ENCODE measurements at places on chromosomes 1 and 21. TPM values are rescaled to one million over a fixed set of nuclear protein-coding genes. Genes with fewer than 3 reads are reported as not detected.

DNA sequence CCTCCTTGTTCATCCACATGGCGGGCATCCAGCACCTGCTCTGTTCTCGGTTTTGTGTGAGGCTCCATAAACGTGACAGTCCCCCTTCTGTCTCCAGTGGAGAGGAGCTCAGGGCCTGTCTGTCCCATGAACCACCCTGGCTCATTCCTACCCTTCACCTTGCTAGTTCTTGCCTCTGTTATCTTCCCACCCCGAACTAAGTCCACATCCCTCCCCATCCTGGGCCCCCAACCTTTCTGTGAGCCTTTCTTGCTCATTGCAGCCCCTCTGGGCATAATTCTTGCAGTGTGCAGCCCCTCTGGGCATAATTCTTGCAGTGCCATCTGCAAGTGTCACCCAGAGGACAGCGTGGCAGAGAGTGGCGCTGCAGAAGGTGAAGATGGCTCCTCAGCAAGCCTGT, 216.7 kb upstream of the TMEM51 start:
- DNase-seq, result no peak

PTGFR gene
- total RNA-seq, result 4.2 TPM

GRCh38 chr1:32886004-32886827, at the start of gene HPCA:
HPCA (plus strand) TSS chr1:32886491; CDS start chr1:32888899, 2,408 bp downstream.
- DNase-seq, result peak; percentile 62

- no peak for DNase-seq
Observed at GRCh38 chr21:39384674-39385298, 35.9 kb upstream of the HMGN1 start.

DNA sequence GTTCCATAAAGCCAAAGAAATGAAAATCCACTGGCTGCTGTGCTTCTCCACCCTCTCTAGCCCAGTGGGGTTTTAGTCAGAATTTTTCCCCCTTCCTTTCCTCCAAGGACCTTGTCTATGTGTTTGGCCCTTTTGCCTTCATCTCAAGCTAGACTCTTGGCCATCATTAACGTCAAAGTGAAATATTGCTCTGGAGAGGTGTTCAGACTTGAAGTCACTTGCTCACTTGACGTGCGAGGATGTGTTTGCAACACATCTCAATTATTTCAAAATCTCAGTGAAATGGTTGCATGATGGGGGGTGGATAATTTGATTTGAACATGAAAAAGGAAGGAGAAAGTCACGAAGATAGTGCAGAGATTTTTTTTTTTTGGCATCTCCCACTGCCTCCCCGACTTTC, 13.6 kb downstream of the EVA1C start:
- no peak for DNase-seq

DNA sequence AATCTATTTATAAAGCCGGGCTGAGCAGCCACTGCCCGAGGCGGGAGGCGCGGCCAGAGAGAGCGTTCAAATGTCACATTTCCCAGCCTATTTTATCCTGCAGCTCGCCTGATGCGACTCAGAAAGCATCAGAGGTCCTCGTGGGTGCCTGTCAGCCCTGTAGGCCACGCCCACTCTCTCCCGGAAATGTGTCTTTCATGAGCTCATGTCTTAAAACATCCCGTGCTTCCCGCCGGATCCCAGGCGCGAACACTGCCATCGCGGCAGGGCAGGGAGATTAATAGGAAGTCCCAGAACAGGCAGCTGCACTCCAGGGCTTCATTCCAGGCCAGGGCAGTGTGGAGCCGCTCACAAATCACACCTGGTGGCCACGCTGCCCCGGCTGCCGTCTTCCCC, 117.5 kb downstream of the PRDM16 start:
- DNase-seq, result peak; percentile 88

GRCh38 chr21:33794596-33794995, 121.0 kb downstream of the ATP5PO start:
- no peak for DNase-seq

GRCh38 chr1:47534436-47534835, 96.6 kb downstream of the FOXD2 start:
- no peak for DNase-seq

DNA sequence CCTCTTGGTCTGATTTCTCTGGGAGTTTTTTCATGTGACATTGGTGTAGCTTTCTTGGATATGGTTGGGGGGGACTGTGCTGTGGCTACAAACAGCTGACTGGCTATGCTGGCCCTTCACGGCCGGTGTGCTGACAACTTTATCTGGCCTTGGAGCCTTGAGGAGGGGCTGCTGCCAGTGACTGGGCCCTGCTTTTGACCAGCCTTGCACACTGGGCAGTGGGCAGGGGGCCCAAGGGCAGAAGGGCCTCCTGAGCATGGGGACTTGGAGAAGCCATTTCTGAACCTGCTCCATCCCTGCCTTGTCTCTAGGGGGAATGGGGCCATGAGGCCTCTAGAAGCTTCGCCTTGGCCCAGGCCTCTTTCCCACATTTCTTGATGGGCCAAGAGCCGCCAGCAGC, 139.6 kb downstream of the CAMTA1 start:
- no peak for DNase-seq

GRCh38 chr1:156923670-156924477, 3.4 kb downstream of the LRRC71 start:
- no peak for DNase-seq

OR2T2 gene
- total RNA-seq, result not detected

SPRR4 gene
- total RNA-seq, result not detected

DNA sequence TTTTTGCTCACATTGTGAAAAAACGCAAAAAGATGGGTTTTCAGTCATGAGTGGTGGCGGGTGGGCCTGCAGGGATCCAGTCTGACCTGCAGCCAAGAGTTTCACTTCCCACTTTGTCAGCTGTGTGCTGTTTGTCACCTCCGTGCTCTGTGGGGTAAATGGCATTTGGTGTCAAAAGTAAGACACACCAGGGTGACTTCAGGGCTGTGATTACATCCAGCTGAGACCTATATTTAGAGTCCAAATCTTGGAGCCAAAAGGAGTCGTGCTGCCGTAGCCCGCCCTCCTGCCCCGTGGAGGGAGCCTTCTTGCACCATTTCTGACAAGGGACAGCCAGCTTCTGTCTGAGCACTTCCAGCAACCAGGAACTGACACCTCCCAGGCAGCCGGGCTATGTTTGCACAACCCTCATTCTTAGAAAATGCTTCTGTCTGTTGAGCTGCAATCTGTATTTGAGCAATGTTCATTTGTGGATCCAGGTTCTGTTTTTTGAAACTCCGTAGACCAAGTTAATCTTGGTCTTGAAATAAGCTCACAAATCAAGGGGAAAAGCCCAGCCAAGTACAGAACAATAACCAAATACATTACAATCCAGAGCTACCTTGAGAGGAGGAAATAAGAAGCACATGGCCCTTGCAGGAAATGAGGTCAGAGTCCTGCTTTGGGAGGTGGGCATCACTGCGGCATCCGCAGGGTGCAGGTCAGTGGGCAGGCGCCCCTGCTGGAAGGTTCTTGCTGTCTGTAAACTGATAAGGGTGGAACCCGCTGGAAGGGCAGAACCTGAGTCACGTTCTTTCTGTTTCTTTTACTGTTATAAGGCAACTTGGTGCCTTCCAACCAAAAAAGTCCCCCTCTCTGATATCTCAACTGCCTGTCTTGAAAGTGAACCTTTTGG, 14.4 kb downstream of the ABCG1 start:
- DNase-seq, result peak; percentile 78

DNA sequence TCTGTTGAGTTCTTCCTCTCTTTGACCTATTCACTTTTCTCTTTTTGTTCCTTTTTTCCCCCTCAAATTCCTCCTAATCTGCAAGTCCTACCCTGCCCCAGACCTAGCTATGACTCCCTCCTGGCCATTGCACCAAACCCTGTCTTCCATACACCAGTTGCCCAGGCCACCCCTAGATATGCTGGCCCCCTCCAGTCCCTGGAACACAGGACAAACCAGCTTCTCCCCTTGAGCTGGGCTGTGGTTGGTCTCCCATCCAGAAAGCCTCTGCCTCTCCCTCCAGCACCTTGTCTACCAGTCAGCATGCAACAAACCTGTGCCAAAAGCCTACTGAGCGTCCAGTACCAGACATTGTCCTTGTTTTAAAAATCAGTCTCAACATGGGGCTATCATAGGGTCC, 59.4 kb downstream of the ELK4 start:
- no peak for DNase-seq

DNA sequence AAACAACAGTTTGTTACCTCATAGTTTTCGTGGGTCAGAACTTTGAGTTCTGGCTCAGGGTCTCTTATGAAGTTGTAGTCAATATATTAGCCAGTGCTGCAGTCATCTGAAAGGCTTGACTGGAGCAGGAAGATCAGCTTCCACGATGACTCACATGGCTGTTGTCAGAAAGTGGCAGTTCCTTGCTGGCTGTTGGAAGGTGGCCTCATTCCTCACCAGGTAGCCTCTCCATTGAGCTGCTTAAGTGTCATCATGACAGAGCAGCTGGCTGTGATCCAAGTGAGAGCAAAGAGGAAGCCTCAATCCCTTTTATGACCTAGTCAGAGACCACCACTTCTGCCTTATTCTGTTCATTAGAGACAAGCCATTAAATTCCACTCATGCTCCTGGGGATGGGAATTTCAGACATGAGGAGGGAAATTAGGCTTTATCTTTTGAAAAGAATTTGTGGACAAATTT, 5.6 kb downstream of the OSBPL9 start:
- DNase-seq, result peak; percentile 60

DNA sequence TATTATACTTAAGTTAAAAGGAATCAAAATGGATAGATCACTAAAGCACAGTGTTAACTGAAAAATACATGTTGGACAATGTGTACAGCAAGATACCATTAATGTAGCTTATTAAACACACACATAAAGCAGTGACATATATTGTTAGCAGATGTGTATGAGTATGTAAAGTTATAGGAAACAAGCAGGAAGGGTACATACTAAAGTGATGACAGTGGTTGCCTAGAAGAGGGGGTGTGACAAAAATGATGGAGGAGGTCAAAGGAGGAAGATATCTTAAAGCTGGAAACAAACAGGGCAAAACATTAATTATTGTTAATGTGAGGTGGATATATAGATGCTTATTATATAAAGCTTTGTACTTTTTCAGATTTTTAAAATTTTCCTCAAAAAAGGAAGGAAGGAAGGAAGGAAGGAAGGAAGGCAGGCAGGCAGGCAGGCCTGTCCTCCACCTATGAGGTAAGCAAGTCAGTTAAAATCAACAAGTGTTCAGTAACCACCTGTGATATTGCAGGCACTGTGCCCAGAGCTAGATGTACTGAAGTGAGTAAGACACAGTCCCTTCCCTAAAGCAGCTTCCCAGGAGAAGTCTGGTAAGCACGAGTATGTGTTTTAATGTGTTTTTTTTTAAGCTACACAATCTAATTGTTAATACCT, 252.9 kb upstream of the NR5A2 start:
- DNase-seq, result no peak

- DNase-seq, result peak; percentile 91
Observed at GRCh38 chr1:35557118-35557610, at the start of gene KIAA0319L. KIAA0319L (minus strand) TSS chr1:35557403; CDS start chr1:35554491, 2,912 bp downstream.

LCK gene
- total RNA-seq, result 1.2 TPM

GRCh38 chr21:45290948-45291612, 3.4 kb upstream of the POFUT2 start:
- peak; percentile 67 for DNase-seq

SFN gene
- total RNA-seq, result 0.18 TPM

- DNase-seq, result no peak
Observed at GRCh38 chr1:229657993-229658755, 32.1 kb downstream of the URB2 start.

- no peak for DNase-seq
Observed at GRCh38 chr1:44832056-44832705, 10.9 kb downstream of the PTCH2 start.

DNA sequence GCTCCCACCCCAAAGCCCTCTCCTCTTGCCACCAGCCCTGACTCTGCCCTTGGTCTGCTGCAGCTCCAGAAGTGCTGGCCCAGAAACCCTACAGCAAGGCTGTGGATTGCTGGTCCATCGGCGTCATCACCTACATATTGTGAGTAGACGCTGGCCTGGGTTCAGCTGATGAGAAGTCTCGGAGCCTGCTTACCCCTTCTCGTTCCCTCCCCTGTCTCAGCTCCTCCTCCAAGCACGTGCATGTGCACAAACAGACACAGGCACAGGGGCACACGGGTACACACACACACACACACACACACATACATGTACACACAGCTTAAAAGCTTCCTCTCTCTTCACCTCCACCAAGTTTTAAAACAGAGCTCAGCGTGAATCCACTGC, 24.3 kb downstream of the CAMK1G start:
- no peak for DNase-seq

- DNase-seq, result no peak
Observed at GRCh38 chr1:244904119-244904518, 39.8 kb upstream of the HNRNPU start.

DNA sequence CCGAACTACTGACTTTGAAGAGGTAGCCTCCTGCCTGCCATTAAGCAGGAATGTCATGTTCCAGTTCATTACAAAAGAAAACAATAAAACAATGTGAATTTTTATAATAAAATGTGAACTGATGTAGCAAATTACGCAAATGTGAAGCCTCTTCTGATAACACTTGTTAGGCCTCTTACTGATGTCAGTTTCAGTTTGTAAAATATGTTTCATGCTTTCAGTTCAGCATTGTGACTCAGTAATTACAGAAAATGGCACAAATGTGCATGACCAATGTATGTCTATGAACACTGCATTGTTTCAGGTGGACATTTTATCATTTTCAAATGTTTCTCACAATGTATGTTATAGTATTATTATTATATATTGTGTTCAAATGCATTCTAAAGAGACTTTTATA, 159.8 kb upstream of the SGIP1 start:
- DNase-seq, result no peak
